HS-27A (cell line): ENCODE measurements at places on chromosomes 2 and 18.

- DNase-seq: no peak
Observed at GRCh38 chr2:151904807-151905206, 76.6 kb upstream of the ARL5A start.

GRCh38 chr18:9928646-9929259 lies 14.9 kb downstream of the VAPA start:
- no peak for DNase-seq

DNA sequence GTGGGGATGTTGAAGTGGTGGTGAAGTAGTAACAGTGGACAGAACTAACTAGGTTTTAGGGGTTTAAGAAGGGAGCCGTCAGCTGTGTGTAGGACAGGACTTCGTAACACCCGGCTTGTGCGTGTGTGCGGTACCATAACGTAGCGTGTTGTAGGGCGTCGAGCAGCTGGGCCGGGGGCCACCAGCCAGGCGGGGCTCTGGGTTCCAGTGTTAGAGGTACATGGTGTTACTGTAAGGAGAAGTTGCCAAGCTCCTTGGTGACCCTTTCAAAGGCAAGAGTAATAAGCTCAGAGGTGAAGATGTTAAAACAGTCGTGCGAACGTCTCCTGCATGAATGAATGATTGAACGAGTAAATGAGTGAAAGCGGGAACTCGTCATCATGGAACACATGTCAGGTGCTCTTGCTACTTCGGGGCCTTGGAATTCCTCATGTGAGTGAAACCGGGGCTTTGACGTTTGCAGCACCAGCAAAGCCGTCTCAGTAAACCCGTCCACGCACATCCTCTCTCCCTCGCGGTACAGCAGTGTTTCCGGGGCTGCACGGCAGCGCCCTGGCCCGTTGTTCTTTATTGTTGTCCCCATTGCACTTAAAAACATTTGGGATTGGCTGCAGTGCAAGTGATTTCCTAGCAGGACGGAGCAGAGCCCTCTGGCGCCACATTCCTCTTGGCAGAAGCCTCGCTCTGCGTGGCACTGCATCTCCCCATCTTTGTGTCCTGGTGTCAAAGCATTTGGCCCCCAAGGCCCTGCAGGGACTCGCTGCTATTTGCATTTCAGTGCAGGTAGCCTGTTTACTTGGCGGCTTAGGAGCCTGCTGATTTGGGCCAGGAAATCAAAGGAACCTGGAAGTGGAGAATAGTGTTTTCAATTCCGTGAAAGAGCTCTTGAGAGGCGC lies 115.0 kb downstream of the GBX2 start:
- no peak for DNase-seq

- no peak for DNase-seq
Observed at GRCh38 chr2:85057226-85057962, 75.8 kb upstream of the TCF7L1 start.

DNA sequence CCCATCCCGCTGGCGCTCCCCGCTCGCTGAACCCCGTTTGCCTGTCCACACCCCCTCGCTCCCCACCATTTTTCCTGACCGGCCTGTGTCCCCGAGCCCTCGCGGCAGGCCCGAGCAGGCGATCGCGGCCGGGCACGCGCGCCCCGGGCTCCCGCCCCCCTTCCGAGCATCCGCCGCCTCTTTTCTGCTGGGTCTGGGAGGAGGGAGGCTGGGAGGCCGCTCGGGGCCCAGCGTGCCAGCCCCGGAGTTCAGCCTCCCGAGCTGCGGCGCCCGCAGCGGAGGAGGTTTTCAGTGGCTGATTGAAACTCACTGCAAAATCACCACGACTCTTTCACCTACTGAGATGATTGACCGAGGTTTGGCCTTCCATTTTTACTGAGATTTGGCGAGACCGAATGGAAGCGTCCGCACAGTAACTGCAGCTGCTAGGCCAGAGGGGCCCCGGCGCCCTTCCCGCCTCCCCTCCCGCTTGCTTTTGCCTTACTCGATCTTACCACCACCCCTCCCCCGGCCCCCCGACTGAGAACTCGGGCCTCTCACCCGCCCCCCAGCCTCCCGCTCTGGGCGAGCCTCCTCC lies 4.8 kb downstream of the SOX11 start:
- DNase-seq: no peak

DNA sequence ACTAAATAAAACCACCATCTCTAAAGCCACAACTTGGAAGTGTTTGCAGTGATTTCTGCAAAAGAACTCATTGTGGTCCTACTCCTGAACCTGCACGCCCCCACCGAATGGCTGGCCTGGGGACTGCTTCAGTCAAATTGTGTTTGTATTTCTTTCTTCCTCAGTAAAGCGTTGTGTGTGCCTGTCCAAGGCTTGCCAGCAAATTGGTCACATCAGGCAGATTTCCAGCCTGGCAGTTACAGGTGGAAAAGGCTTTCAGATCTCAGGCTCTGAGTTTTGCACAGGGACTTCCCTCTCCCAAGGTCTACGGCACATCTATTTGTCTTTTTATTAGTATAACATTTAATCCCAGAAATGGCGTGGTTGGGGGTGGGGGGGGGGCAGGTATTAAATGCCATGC lies 54.0 kb upstream of the NOSTRIN start:
- DNase-seq: no peak

DNA sequence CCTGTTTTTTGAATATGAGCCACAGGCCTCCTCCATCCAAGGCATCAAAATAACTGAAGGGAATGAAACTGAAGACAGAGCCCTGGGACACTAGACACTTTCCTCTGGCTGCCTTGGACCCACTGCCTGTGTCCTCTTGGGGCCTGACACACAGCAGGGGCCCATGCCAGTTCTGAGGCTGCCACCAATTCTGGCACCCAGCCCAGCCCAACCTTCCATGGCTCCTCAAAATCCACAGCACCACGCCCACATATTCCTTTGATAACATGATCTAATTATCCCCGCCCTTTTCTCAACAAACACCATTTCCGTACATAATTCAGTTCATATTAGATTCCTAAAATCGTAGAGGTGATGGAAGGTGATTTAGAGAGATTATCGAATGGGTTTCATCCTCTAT lies 64.2 kb downstream of the EMX1 start:
- no peak for DNase-seq
